Activated CD4-positive, alpha-beta T cell treated with anti-CD3 and anti-CD28 coated beads, Interleukin-2, amount 50 U/mL, for 48 hours (primary cell): ENCODE measurements at places on chromosomes 13 and 19.
A peak's percentile ranks its signal among the peaks of the same experiment; 100 is the strongest.

- no peak for DNase-seq
Observed at GRCh38 chr13:83568019-83568418, 314.3 kb downstream of the SLITRK1 start.

- peak; percentile 57 for DNase-seq
Observed at GRCh38 chr19:43562698-43563241, 12.6 kb downstream of the XRCC1 start.

- peak; percentile 49 for DNase-seq
Observed at GRCh38 chr19:47765523-47766358, 12.8 kb upstream of the SELENOW start.

DNA sequence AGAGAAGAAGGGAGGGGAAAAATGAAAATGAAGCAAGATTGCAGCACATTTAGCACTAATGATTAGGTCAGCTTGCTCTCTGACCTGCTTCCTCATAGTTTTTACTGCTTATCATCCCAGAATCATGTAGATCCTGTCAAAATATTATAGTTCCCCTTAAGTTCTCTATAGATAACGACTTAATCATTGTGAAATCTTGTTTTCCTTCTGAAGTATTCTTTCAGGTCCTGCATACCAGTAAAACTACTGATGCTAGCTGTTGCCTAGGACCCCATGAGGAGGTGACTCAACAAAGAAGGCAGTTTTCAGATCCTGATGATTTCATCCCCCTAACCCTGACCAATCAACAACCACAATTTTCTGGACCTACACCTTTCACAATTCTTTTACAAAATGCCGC lies 1131.7 kb downstream of the SLITRK5 start:
- no peak for DNase-seq

GRCh38 chr13:87093399-87093798 lies 577.8 kb upstream of the SLITRK5 start:
- no peak for DNase-seq

- no peak for DNase-seq
Observed at GRCh38 chr19:35531291-35531690, 2.0 kb upstream of the GAPDHS start.

DNA sequence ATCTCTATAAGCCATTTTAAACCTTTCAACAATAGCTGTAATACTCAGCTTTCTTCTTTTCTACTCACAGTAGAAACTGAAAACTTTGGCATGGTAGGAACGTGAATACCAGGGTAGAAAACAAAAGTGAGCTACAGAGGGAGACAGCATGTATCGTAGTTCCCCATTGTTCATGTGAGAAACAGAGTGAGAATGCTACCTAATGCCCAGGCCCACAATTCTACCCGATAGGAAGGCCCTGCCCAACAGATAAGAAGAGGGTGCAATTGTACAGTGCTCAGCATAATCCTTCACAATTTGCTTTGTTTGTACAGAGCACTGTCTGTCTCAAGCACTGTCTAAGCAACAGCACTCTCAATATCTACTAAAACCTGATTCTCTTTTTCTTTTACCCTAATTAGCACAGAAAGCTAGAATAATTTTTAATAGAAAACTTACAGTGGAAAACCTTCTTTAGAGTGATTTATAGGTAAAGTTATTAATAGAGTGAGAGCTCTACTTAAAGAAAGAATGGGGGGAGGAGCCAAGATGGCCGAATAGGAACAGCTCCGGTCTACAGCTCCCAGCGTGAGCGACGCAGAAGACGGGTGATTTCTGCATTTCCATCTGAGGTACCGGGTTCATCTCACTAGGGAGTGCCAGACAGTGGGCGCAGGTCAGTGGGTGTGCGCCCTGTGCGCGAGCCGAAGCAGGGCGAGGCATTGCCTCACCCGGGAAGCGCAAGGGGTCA lies 322.3 kb downstream of the EFNB2 start:
- no peak for DNase-seq

GRCh38 chr13:85347251-85347650 lies 452.0 kb downstream of the SLITRK6 start:
- no peak for DNase-seq

GRCh38 chr13:111640006-111640405 lies 319.6 kb downstream of the TEX29 start:
- DNase-seq: no peak

- no peak for DNase-seq
Observed at GRCh38 chr13:52827839-52828238, 20.6 kb downstream of the PCDH8 start.

DNA sequence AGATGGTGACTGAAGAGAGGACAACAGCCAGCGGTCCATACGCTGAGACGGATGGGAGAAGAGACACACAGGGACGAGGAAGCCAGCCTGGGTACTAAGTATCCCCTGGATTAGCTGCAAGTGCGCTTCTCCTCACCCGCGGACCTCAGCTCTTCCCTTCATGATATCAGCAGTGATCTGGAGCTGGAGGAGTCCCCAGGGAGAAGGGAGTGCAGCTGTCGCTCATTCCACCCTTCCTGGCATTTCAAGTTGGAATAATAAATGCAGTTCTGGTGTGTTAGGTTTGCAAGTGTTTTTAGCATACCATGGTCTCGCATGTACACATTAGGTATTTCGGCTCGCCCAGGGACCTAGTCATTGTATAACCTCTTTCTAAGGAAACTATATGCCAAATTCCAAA lies 88.5 kb upstream of the C1QTNF9B start:
- no peak for DNase-seq

GRCh38 chr19:40613690-40614621 lies 12.8 kb downstream of the LTBP4 start:
- peak; percentile 93 for DNase-seq

DNA sequence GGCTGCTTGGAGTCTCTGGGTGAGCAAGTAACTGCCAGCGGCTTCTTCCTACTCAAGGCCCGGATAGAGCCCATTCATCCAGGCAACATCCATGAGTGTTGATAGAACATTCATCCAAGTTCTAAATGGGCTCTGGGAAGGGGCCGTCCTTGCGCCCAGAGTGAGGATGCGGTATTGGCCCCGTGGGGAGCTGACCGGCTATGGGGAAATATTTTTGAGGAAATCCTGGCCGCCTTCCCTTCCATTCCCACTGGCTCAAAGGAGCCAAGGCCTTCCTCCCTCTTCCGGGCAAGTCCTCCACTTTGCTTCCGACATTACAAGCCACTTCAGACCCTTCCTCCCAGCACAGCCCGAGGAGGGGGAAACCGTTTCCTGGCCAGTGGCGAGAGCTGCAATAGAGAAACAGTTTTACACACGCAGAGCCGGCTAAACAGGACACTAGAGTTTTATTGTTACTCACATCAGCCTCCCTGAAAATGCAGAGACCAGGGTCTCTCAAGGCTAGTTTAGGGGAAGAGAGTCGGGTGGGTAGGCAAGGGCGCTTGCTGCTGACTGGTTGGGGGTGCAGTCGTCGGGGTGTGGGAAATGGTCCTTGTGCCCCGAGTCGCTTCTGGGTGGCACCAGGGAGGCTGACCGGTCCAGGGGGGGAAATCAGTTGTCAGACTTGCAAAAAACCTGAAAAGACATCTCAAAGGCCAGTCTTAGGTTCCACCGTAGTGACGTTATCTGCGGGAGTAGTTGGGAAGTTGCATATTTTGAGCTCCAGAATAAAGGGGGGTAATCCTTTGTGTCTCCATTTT lies 37.5 kb downstream of the C13orf46 start:
- DNase-seq: no peak

DNA sequence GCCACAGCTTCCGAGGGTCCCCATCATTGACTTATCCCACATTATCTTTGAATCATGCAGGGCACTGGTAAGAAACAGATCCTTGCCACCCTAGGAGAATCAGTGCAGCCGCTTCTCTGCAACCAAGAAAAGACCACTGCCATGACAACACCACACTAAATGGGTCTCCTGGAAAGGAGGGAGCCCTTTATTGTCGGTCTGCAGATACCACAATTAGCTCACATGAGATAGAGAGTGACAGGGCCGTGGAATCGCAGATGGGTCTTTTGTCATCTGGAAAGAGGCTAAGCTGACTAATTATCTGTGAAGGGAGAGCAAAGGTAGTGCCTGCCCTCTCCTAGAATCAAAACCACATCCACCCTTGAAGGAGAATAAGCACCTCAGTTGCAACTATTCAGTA lies 178.3 kb upstream of the MYO16 start:
- DNase-seq: no peak

DNA sequence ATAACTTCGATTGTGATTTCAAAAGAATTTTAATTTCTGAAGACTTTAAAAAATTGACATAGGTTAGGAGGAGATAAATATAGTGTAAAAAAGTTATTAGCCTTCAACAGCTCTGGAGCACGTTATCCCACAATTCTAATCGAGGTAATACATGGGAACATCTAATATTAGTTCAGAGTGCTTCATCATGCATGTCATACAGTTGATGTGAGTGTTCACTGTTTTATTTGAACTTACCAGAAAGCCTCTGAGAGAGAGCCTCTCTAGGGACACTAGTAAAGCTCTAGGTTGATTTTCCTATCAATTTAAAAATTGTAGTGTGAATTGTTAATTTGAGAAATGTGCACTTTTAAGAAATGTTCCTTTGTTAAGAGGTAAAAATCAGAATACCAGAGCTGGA lies 140.4 kb downstream of the LMO7 start:
- DNase-seq: no peak

DNA sequence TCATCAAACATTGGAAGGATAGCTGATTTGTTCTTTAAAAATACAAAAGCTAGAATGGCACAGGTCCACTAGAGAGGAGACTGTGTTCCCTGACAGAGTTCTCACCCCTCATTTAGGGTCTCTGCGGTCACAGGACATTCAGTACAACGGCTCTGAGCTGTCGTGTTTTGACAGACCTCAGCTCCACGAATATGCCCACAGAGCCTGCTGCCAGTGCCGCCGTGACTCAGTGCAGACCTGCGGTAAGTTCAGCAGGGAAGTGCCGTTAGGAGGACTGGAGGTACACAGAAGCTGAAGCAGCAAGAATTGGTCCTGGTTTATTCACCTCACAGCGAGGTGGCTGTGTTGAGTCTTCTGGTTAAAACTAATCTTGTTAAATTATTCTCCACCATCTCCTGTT lies 90.0 kb downstream of the TNFRSF19 start:
- DNase-seq: no peak

GRCh38 chr13:66301006-66301405 lies 929.1 kb downstream of the PCDH9 start:
- DNase-seq: no peak

- DNase-seq: peak; percentile 95
Observed at GRCh38 chr19:38506723-38507550, 73.4 kb downstream of the RYR1 start.

DNA sequence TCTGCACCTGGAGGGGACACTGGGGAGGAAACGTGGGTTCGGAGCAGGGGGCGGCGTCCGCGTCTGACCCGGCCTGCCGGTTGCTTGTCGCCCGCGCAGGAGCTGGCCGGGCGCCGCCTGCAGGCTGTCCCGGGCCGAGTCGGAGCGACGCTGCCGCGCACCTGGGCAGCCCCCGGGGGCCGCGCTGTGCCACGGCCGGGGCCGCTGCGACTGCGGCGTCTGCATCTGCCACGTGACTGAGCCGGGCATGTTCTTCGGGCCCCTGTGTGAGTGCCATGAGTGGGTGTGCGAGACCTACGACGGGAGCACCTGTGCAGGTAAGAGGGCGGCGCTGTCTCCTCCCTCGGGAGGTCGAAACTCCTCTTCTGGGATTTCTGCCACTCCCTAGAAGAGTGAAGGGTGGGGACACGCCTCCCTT lies 1.3 kb downstream of the ITGBL1 start:
- DNase-seq: no peak

DNA sequence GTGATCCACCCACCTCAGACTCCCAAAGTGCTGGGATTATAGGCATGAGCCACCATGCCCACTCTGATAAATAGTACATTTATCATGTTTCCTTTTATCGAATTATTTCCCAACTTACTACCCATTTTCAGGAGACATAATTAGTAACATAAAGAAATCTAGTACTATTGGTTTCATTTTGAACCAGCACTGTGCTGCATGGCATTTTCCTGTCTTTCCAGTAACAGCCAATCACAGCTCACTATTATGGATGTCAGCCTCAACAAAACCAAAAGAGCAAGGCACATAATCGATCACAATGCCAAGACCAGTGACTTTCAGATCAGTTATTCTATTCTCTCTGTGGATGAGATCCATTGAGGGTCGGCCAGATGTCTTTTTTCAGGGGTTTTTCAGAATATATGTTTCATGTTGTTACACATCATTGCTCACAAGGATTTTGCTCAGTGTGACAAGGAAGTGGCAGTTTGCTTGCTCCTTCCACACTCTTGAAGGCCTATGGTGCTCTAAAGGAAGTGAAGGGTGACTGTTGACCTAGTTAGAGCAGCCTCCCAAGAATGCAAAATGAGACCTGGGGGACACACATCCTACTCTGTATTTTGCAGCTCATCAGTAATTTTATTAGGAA lies 233.4 kb downstream of the KCNRG start:
- DNase-seq: no peak

GRCh38 chr19:4196587-4197148 lies 14.2 kb downstream of the ANKRD24 start:
- DNase-seq: no peak

- no peak for DNase-seq
Observed at GRCh38 chr19:42857544-42857867, 22.0 kb downstream of the PSG1 start.

DNA sequence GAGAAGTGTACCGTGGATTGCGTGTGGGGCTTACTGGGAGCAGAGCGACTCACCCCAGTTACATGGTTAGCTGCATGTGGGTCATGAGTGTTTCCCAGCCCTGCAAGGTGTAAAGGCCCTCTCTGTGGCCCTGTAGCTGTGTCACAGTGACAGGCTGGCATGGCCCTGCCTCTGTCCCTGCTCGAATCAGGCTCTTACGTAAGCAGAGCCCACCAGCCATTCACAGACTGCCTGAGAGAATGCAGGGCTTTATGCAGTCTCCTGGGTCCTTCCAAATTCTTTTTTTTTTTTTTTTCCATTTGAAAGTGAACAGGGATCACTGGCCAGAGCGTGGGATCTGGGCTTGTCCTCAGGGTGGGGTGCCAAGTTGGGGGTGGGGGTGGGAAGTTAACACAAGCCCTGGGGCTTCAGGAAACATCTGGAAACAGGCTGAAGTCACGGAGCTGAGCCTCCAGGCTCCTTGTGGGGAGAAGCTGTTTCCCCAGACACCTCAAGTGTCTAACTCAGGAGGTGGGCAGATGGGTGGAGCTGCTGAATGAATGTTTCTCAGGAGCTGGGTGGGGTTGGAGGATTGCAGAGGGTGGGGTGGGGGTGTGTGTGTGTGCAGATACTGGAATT lies 13.4 kb downstream of the TECR start:
- DNase-seq: no peak

DNA sequence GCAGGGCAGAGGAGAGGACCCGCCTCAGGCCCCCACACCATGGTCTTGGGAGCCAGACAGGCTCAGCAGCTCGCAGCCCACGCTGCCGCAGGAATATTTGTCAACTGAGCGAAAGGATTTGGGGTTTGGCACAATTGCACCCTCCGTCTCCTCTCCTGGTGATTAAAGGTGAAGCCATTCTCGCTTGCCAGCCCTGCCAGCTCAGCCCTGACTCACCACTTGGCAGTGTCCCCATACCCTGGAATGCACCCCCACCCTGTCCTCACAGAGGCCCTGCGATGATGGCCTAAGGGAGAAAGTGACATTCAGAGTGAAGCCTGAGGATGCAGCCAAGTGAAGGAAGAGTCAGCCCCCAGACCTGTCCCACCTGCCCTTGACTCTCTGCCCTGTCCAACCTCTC lies 18.8 kb downstream of the CYTH2 start:
- no peak for DNase-seq

GRCh38 chr13:76414320-76414719 lies 471.9 kb downstream of the KCTD12 start:
- no peak for DNase-seq
